Naive thymus-derived CD8-positive, alpha-beta T cell (primary cell): ENCODE measurements at places on chromosomes 7 and 10.

DNA sequence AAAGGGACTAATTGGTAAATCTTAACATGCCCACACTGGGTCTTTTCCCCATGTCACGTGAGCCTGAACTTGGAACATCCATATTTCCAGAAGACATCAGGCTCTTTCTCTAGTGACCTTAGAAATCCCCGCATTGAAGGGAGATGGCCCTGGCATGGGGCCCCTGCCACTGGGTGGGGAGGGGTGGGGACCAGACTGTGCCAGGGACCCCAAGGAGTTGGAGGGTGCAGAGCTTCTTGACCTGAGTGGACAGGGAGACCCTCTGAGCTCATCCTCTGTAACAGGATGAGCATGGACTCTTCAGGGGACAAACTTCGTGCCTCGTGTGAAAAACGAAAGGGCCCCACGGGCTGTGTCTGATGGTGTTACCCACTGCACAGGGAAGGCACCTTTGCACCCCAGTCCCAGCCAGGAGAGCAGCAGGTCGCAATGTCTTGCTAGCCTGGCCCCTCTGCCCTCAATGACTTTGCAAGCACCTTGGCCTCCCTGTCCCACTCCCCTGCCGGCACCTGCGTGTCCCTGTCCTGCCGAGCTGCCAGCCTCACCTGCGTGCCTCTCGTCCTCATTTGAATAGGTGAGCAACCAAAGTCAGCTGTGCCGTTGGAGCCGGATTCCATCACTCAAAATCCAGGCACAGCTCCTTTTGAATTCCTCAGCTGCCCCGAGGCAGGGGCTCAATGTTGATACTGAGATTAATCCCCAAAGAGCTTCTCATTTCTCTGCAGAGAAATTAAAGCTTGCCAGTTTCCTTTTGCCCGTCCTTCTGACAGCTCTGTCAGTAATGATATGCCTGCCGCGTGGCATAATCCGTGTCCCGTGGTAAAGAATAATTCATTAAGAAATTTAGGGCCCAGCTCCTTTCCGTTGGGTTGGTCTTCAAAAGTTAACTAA lies 234.9 kb downstream of the EBF3 start:
- peaks cover 48% of the 10 kb centered on the region for H3K36me3 ChIP-seq
- DNase-seq: no peak
- H3K27ac ChIP-seq: no peak overlapping the region
- H3K27me3 ChIP-seq: no peaks in the 10 kb centered on the region

DNA sequence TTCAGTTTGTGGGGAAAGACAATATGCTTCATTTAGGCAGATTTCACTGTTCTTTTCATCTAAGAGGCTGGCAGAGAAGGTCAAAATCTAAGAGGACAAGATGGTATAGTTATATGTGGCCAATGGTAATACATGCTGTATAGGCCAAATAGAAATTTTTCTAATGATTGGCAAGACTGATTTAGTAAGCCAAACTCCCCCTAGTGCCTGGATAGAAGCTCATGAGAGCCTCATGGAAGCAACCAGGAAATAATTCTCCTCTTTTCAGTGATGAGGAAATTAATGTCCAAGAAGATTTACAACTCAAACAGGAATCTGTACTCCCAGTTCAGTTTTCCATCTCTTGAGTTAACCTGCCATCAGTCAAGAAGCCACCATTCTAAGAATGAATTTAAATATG lies 253.6 kb upstream of the PHF14 start:
- H3K27me3 ChIP-seq: no peaks in the 10 kb centered on the region
- H3K27ac ChIP-seq: no peak overlapping the region
- no peak for DNase-seq
- H3K36me3 ChIP-seq: no peaks in the 10 kb centered on the region
- no peak overlapping the region for H3K4me3 ChIP-seq

- peaks cover 51% of the 10 kb centered on the region for H3K4me1 ChIP-seq
- no peak overlapping the region for H3K27ac ChIP-seq
- no peaks in the 10 kb centered on the region for H3K27me3 ChIP-seq
- no peak for DNase-seq
- no peak overlapping the region for H3K4me3 ChIP-seq
- peaks cover 9% of the 10 kb centered on the region for H3K36me3 ChIP-seq
Observed at GRCh38 chr7:91876391-91877133, 3.9 kb downstream of the MTERF1 start.

- no peaks in the 10 kb centered on the region for H3K36me3 ChIP-seq
- H3K27ac ChIP-seq: no peak overlapping the region
- no peak overlapping the region for H3K4me3 ChIP-seq
- no peak for DNase-seq
- no peaks in the 10 kb centered on the region for H3K27me3 ChIP-seq
Observed at GRCh38 chr10:56745490-56745889, 384.4 kb upstream of the ZWINT start.

GRCh38 chr10:28587970-28588290 lies 55.0 kb downstream of the WAC start:
- H3K27me3 ChIP-seq: no peaks in the 10 kb centered on the region
- H3K4me3 ChIP-seq: no peak overlapping the region
- no peak overlapping the region for H3K27ac ChIP-seq

DNA sequence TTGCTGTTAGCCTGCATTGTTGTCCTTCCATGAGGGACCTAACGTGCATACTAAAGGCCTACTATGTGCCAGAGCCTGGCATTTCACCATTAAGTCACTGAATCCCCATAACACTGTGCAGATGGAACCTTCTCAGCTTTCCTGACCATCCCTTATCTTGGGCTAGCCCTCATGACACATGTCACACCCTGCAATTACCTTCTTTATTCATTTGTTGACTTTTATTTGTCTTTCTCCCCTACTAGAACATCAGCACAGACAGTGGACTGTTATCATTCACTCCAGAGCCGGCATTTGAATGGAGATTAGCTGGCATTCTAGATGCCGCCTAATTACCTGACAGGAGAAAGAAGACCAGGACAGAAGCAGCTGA lies 471.1 kb upstream of the GALNT17 start:
- peak overlapping the region; percentile 90 for H3K27ac ChIP-seq
- H3K4me1 ChIP-seq: peaks cover 38% of the 10 kb centered on the region
- no peaks in the 10 kb centered on the region for H3K27me3 ChIP-seq
- DNase-seq: no peak

GRCh38 chr10:119079599-119080520 lies 757 bp downstream of the EIF3A start:
- H3K27ac ChIP-seq: peak overlapping the region; percentile 99
- H3K36me3 ChIP-seq: peaks cover 14% of the 10 kb centered on the region
